C1 segment of cervical spinal cord (tissue), 14 donors: ENCODE measurements at places on chromosomes 1 and 21.
A peak's percentile ranks its signal among the peaks of the same experiment; 100 is the strongest.

GRCh38 chr1:76260279-76260678 lies 185.7 kb downstream of the ST6GALNAC3 start:
- no peak for DNase-seq

DNA sequence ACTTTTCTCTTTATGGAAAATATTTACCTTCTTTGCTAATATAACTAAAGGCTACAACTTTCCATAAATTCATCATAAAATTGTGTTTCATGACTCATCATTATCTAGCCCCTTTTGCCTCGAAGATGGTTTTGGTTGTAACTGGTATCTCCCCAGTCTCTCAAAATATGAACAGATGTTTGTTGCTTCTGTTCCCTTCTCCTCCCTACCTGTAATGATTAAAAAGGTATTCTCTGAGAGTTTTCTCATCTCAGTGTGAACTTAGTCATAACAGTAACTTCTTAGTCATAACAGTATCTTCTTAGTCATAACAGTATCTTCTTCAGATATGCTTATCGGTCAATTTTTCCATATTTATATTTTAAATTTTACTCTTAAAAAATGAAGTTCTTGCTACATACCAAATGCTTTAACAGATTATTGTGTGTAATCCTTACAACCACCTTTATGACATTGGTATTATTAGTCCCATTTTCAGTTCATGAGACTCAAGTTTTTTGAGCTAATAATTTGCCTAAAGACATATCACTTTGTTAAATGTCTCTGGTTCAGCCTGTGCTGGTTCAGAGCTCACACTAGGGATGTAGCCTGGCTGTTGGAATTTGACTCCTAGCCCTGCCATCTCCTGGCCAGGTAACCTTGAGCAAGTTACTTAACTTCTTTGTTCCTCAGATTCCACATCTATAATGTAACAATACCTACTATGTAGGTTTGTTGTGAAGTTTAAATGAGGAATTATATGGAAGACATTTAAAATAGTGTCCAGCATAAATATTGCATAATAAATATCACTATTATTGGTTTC lies 32.6 kb downstream of the ATP1B1 start:
- no peak for DNase-seq

DNA sequence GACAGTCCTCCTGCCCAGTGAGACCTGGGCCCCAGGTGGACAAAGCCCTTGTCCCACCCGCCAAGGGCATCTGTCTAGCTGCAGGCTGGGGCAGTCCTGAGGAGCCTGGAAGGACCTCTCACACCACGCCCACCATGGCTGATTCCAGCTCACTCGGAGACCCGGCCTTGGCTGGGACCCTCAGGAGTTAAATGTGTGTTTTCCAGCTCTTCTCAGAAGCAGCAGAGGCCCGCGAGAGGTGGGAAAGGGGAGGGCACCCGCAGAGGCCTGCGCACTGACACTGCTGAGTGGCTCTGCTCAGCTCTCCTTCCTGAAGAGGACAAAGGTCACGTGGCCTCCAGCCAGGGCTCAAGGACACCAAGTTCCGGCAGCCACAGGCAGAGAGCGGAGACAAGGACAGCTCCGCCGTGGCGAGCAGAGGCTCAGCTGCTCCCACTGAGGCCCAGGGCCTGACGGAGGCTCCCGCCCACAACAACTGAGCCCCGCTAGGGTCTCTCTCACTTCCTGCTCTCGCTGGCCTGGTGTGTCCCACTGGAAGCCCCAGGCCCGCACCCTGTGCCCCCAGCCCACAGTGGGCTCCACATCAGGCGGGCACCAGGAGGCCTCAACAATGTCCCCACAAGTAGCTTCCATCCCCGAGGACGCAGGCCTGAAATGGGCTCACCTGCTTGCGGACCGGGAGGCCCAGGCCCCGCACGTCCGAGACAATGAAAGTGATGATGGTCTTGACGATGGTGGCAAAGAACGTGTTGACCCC lies 16.9 kb downstream of the SLC19A1 start:
- no peak for DNase-seq

- DNase-seq: no peak
Observed at GRCh38 chr1:230120921-230121381, 53.9 kb downstream of the GALNT2 start.

- DNase-seq: no peak
Observed at GRCh38 chr1:55547405-55547804, 332.2 kb upstream of the USP24 start.

DNA sequence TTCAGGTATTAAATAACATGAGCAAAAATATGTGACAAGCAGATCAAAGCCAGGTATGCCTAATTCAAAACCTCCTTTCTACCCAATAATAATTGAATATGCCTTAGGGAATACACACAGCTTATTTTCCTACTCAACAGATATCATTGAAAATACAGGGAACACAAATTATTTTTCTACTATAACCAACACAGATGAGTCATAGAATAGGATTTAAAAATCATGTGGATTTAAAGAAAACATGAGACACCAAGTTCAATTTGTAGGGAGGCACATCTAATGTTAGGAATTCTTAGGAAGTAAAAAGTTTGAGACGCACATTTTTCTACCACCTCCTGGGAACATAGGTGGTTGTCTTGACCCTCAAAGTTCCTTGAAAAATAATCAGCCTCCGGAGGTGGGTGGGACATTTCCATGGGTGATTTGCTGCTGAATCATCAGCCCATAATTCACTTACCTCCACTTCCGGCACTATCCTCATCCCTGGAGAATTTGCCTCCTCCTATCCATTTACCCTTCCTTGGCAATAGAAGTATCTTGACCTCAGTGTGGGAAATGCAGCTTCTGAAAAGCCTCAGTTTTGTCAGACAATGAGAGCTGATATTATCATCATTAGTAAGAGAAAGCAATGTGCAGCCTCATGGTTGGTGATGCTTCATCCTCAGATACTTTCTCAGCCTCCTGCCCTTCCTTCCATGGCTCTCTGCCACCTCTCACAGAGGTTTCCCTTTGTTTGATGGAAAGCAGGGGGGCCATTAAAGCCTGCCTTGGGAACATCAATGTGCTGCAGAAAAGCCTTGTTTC lies 33.5 kb upstream of the RGS4 start:
- no peak for DNase-seq

DNA sequence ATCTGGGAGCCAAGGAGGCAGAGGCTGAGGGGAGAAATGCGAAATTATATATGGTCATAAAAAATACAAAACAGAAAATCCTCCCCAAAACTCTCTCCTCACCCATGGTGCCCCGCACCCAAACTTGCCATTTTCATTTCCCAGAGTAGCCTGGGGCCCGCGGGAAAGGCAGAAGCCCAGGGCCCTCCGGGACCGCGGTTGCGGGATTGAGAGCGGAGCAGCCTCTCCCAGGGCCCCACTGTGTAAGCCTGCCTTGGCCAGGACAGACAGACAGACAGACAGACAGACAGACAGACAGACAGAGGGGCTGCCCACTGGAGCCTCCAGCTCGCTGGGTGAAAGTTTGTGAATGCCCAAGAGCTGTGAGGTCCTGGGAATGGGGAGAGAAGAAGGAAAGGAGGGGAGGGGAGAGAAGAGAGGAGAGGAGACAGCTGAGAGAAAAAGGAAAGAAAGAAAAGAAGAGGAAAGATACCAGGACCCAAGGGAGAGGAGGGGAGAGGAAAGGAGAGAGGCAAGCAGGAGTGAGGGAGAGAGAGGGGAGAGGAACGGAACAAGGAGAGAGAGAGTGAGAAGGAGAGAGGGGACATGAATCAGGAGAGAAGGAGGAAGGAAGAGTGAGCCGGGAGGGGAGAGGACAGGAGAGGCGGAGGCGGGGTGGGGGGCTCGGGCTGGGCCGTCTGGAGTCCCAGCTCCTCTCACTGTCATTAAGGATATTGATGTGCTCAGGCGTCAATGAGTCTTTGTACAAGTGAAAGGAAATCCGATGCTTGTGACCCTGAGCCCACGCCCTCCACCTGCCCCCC lies 69.3 kb upstream of the CASZ1 start:
- no peak for DNase-seq

GRCh38 chr1:72007312-72007711 lies 275.0 kb downstream of the NEGR1 start:
- DNase-seq: no peak

DNA sequence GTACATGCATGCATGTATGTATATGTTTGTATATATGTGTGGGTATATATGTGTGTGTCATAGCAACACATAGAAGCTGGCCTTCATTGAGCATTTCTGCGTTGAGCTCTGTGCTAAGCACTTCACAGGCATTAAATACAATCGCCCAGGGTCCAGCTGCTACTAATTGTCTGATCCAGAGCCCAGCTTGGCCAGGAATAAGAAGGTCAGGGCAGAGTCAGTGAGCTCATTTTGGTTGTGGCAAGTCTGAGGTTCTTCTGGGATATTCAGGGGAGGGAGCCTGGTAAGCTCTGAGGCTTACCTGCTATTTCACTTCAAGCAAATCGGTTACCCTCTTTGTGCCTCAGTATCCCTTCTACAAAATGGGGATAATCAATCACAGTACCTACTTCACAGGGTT lies 59.6 kb downstream of the FOXO6 start:
- no peak for DNase-seq

DNA sequence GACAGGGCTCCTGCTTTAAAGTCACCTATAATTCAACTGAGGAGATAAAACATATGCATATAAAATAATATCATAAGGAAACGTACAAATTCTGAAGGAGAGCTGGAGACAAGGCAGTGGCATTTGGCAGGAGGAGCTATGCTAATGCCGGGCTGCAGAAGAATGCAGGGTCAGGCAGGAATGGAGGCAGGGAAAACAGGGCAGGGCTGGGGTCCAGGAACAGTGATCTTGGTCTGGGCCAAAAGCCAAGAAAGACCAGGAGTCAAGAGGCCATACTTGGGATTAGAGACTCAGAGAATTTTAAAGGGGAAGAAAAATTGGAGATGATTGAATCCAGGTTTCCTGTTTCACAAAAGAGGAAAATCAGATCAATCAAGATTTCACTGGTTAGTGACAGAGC lies 20.0 kb upstream of the BRDT start:
- no peak for DNase-seq

DNA sequence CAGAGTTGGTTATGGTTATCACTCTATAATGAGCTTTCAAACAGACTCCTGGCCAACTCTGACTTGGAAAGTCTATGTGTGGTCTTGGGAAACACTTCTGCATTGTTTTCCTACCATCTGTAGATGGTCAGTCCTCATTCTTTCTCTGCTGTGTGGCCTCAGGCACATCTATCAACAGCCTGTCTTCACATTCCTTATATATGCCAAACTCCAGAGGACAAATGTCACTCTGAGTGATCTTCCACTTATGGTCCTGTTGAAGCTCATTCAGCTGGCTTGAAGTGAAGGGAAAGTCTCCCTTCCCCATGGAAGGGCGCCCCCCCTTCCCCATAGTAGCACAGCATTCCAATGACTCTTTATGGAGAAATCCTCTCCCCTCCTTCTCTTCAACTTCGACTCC lies 58.7 kb downstream of the VANGL2 start:
- DNase-seq: no peak

DNA sequence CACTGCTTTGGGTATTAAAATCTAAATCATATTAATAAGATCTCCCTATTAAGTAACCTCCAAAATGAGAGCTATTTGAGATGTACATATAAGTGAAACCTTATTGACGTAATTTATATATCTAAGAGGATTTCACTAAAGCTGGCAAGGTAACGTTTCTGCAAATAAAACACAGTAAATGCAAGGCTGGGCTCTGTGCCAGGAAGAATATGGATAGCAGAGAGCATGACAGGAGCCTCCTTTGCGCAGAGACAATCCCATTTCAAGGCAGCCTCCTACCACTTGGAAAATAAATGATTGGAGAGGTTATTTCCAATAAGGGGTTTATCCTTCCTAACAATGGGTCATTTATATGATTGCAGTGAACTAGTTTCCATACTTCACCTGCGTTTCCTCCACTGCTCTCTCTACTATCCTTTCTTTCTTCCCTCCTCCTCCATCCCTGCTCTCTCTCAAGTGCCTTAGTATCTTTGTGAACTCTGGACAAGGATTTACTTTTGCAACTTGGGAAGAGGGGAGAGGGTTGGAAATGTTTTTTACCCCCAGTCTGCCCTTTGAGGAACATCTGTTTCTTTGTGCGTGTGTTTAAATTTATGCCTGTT lies 3.0 kb upstream of the NFIA start:
- no peak for DNase-seq

DNA sequence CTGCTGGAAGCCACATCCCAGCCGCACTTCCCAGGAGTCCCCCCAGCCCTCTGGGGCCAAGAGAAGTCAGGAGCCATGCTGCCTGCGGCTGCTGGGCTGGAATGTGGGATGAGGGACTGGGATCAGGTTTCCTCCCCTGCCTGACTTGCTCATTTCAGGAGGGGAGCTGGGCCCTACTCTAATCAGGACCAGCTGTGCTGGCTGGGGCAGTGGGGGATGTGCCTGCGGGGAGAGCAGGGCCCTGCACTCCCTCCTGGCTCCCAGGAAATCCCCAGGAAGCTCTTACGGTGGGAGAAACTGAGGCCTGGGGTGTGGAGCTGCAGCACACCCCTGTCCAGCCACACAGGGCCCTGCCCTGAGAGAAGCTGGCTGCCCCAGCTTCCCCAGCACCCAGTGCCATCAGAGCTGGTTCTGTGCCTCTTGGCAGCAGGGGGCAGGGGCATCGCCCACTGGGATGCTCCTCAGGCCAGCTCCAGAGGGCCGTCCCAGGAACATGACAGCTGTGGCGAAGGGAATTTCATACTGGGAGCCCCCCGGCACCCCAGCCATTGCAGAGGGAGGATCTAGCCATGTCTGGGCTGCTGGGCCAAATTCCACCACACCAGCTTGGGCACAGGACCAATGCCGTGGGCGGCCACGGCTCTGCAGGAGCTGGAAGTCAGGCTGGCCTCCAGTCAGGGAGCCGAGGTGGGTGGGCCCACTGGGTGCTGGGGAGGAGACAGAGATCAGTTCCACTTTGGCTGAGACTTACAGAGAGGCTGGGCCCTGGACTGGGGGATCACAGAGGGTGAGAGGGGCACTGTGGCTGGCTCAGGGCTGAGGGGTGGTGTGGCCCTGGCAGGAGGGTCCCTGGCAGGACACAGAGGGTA lies 21.3 kb upstream of the PRSS38 start:
- DNase-seq: no peak

DNA sequence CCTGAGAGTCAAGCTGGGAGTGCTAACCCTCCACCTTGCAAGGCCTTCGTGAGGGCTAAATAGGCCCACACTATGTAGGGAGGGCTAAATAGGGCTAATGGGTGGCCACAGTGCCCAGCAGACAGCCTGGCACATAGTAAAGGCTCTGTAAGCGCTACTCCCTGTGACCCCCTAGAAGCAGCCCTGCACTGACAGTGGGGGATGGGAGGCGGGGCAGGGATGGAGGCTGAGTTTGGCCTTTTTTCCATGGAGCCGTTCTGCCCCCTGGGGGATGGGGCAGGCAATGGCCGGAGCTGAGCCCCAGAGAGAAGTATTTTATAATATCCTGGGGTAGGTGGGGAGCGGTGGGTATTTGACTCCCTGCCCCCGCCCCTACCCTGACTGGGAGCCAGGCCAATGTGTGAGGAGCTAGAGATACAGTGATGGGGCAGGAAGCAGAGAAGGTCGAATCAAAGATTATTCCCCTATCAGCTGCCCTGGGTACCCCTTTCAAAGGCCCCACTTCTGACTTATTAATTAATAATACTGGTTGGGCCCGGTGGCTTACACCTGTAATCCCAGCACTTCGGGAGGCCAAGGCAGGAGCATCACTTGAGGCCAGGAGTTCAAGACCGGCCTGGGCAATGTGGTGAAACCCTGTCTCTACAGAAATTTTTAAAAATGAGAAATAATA lies 42.3 kb downstream of the LACTBL1 start:
- DNase-seq: peak; percentile 53
